ENCODE measurements at places on chromosomes 1 and 21.

GRCh38 chr1:209597499-209597898 is 14.0 kb downstream of the CAMK1G start:
- DNase-seq: no peak

- DNase-seq: no peak
These were observed 4.7 kb downstream of the POGK start for GRCh38 chr1:166843769-166844596.

GRCh38 chr1:41661428-41662060 is 177.1 kb upstream of the EDN2 start:
- no peak for DNase-seq

GRCh38 chr21:39115576-39116235 is 67.5 kb downstream of the PSMG1 start:
- no peak for DNase-seq

DNA sequence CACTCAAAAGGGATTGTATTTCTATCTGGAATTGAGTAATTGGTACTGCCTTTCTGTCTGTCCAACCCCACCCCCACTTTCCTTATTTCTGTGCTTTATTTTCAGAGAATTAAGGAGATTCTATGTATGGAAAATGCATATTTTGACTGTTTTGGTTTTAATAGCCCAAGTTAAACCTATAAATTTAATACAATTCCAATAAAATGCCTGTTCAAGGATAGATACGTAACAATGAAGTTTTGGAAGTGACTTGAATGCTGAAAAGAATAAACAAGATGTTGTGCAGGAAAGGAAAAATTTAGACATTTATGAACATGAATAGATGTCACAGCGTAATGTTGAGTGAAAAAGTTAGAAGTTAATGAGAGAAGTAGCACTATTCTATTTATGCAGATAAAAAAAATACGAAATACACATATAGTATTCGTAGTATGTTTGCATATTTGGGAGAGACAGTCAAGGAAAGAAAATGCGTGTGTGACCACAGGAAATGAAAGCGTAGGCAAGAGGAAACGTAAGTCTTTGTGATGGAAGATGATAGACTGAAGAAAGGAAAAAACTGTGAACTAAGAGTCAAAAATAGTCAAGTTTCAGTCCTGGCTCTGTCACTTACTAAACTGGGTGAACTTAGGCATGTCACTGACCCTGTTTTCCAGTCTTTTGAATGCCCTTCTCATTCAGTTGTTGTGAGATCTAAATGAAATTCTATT is 62.1 kb downstream of the MEF2D start:
- DNase-seq: no peak

DNA sequence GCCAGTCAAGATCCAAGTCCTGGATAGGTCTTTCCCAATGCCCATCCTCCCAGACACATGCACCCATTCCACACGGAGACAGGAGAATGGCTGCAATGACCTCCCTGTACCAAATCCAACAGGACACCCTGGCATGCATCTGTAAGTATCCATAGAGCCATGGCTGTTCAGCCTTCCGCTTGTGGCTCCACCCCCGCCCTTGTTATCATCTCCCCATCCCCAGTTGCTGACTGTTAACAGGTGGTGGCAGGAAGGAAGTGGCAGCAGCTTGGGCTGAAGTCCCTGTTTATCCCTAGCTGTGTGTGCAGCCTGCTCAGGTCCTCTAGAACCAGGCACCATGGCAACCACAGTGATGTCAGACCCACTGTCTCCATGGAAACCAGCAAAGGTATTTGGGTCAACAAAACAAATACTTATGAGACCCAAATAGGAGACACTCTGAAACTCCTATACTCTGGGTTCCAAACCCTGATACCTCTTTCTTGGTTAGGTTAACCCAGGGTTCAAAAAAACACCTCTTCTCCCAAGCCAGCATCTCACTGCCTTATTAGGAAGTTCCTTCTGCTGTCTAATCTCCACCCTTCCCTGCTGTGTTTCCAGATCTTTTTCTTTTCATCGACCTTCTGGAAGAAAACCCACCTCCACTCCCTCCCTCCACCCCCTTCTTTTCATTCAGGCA is 721 bp downstream of the PBXIP1 start:
- DNase-seq: peak; percentile 69

DNA sequence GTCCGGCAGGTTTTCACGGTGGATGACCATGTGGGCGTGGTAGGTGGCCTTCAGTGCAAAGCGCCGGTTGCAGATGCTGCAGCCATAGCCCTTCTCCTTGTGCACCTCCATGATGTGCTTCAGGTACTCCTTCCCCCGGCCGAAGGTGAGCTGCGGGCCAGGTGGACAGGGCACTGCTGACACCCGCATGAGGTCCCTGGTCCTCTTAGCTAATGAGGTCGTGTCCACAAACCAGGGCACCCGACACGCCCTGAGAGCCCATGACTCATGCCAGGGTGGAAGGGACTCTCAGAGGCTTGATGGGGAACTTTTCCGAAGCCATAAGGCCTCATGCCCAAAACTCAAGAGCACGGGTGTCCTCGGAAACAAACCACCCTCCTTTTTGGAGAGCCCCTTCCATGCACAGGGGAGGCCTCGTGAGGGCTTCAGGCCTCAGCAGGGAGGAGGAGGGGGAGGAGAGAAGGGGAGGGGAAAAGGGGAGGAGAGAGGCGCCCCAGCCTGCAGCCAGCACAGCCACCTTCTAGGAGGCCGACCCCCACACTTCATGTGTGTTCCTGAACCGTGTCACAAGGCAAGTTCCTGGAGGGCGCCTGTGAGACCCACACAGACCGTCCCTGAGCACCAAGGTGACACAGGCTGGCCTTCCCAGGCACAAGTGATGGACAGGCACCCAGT is 54.4 kb upstream of the RIPK4 start:
- no peak for DNase-seq

DNA sequence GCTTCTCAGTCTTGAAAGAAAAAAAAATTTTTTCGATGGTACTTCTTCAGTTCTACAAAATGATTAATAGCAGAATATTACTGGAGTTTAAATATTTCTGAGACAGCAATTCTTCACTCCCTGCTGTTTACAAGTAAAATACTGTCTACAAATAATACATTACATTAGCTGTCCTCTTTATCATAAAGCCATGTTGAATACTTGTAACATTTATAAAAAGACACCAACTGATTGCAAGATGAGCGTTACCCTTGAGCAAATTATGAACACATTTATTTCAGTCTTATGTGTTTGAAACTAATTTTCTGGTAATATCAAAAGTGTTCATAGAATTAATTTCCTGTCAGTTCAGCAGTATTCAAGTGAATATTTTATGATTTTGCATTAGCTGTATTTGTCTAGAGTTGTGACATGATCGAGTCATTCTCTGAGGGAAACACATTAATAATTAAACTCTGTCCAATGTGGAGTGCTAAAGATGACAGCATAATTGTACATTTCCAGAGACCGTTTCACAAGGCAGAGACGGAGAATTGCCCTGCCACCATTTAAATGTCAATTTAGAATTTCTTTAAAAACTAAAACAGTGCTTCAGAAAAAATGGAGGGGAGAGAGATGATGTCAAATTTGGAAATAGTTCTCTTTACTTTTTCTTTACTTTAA is 1359.0 kb upstream of the ADGRL4 start:
- DNase-seq: no peak

- no peak for DNase-seq
These were observed 15.3 kb downstream of the NPHP4 start for GRCh38 chr1:5976726-5977493.

DNA sequence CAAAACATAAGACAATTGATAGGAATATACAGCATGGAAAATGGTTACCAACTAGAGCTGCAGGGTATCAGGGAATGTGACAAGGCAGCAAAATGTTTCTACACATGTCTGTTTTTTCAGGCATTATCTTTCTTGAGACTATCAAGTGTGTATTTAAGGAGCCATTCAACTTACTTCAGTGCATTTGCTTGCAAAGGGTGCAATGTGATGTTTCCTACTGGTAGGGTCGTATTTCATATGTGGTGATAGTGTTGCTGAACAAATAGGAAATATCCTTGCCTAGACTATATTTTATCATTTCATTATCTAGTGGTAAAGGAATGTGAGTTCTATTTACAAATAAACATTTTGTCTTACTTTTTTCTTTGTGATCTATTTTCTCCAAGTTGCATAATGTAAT is 42.4 kb downstream of the PTPRC start:
- DNase-seq: no peak

DNA sequence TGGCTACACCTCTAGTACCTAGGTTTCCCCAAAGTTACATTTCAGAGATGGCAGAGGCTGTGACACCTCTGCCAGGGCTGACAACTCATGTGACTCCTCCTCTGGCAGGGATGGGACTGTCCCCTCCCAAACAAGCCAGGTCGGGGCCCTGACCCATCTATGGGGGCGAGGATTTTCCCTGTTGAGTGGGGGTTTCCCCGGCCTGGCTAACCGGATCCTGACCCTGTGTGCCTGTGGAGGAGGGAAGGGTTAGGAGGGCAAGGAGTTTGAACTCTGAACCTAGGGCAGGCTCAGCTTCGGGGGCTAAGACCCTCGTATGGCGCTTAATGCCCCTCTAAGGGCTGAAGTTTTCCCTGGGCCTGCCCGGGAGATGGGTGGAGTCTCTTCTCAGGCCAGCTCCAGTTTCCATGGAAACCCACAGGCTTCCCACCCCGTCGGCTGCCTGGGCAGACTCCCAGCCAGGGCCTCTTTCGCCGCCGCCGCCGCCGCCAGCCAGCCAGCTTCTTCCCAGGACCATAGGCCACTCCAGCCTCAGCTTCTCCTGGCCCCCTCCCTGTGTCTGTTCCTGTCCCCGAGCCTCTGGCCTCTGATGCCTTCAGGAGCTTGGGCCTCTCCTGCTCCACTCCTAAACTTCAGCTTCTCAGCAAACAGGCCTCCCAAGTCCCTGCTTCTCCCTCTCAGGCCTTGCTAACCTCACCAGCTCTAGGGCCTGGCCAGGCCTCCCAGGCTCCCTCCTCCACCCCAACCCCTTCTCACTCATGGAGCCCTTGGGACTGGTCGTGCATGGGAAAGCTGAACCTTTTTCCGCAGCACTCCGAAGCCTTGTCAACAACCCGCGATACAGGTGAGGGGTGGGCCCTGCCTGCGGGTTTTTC is at the start of gene BTBD19:
Gene BTBD19, plus strand, starts transcription at position 461 of the 875 bp plus-strand sequence. Its CDS starts 298 bp downstream, at position 759.
- DNase-seq: peak; percentile 79

- DNase-seq: no peak
These were observed 120.1 kb downstream of the PRDM2 start for GRCh38 chr1:13820055-13820454.

- DNase-seq: no peak
These were observed 44.2 kb downstream of the RPAP2 start for GRCh38 chr1:92343061-92343460.

- DNase-seq: no peak
These were observed 9.8 kb upstream of the KDM4A start for GRCh38 chr1:43639976-43640794.

DNA sequence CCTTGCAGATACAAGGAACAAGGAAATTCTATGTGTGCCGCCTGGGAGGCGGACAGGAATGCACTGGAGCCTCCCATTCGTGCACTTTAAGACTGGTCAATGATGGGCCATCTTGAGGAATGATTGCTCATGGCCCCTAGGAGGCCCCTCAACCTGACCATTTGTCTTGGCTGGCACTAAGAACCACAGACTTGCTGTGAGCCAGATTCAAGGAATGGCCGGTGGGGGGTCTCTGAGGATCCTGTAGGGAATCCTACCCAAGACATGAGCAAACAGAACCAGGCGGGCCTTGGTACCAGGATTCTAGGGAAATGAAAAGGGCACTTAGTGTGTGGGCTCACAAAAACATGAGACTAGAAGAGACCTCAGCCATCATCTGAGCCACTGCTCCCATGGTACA is 28.1 kb upstream of the GOLT1A start:
- DNase-seq: no peak

- no peak for DNase-seq
These were observed 95.7 kb upstream of the GCLM start for GRCh38 chr1:94004924-94005323.

- peak; percentile 47 for DNase-seq
These were observed 36.7 kb upstream of the SH3D21 start for GRCh38 chr1:36269408-36269838.

DNA sequence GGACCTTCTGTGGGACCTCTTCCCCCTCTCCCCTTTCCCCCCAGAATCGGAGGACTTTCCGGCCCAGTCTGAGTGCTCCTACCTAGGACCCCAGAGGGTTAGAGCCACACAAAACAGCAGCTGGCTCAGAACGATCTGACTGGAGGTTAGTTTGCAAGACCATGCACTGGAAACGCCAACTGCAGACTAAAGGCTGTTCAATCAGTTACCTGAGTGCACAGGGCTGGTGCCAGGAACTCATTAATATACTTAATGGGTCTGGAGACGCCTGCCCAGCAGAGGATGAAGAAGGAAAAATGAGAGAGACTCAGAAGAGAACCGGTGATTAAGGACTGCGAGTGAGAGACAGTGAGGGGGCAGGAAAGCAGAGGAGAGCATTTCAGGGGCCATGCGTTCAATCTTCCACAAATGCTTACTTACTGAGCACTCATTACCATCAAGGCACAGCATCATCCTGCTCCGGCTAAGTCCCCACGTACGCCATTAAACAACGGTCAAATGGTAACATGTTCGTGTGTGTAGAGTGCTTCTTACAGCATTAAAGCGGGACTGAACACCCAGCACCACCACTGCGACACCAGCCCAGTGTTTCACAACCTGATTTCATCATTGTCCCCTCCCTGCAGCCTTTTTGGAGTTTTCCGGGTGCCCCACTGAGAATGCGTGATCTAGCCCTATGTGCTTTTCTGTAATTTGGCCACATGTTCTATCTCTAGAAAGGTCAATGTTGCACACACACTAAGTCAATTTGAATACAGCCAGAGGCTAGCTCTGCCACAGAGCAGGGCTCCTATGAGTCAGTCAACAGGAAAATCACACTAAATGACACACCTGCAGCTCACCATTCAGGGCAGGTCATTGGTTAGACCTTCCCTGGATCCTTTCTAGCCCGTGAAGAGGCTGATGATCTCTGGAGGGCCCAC is 7.6 kb downstream of the ENO1 start:
- no peak for DNase-seq

DNA sequence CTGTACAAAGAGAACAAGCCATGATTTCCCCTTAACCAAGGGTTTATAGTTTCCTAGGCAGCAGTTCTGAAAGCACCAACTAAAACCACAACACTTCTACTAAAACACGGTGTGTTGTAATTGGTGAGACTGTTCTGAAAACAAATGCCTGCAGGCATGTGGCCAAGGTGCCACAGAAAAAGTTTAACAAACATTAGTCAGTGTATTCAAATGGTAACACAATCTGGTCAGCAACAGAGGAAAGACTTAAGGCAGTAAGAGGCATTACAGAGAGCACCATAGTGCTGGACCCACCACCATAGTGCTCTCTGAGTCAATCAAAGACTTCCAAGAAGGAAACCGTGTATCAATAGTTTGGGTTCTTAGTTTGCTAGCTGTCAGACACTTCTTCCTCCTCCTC is 16.7 kb downstream of the SNIP1 start:
- DNase-seq: no peak

- no peak for DNase-seq
These were observed 258.5 kb downstream of the FOXD2 start for GRCh38 chr1:47696404-47696736.

Measured in liver (tissue), 10 donors.